ENCODE measurements at places on chromosomes 3 and 15.

DNA sequence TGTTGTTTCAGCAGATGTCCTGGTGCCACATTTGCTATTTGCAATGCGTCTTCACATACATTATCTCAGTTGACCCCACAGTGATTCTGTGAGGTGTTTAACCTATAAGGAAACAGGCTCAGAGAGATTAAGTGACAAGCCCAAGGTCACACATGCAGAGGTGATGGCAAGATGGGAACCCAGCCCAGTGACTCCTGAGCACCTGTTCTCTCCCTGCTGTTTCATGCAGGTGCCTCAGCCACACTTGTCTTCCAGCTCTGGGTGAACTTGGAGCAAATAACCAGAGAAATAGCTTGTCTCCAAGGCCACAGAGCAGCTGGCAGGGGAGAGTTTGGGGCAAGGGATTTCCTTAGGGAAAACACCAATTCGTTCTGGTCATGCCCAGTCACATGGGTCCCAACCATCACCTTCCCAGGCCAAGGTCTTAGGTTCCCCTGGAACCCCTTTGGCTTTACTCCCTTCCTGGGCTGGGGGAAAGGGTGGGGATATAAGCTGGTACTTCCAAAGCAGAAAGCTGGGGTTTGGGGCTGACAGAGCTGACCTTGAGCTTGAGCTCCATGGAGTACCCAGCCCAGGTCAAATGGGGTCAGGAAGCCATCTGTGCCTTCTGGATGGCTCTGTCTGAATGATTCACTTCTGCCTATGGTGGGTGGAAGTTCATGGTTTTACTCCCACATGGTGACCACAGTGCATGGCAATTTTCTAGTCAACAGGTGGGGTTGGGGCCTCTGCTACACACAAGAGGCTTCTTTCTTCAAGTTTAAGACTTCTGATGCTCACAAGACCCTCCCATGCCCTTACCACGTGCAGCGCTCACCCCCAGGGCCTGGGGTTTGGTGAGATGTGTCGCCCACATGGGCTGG, 22.4 kb downstream of the LIPC start:
- no peak for DNase-seq

- no peak for DNase-seq
Measured at GRCh38 chr3:67723863-67724262, 69.5 kb upstream of the SUCLG2 start.

DNA sequence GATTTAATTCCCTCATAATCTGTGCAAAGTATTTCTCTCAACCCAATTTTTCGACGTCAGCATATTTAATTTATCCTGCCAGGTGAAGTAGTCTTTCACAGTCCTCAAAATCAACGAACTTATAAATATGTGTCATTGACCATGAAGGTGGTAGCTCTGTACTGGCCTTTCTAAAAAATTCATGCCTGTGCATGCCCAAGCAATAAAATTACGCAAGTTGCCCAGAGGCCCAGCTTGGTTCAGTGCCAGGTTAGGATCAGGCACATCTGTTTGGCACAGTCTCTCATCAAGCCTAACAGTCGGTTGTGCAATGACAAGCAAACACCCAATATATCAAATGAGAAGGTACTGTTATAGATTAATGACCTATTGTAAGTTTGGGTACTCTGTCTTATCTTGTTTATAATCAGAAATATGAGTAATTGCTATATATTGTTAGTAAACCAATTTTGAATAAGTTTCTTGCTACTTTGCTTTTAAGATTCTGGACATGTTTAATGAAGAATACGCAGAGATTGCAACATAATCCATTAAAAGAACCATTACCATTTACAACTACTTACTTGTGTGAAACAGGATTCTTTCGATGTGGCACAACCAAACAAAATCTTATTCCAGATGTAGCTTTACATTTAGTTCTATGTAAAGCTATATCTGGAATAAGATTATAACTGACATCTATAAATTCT, 159.0 kb upstream of the IL12A start:
- no peak for DNase-seq

- DNase-seq = no peak
Measured at GRCh38 chr3:125148836-125149235, 63.7 kb downstream of the SLC12A8 start.

DNA sequence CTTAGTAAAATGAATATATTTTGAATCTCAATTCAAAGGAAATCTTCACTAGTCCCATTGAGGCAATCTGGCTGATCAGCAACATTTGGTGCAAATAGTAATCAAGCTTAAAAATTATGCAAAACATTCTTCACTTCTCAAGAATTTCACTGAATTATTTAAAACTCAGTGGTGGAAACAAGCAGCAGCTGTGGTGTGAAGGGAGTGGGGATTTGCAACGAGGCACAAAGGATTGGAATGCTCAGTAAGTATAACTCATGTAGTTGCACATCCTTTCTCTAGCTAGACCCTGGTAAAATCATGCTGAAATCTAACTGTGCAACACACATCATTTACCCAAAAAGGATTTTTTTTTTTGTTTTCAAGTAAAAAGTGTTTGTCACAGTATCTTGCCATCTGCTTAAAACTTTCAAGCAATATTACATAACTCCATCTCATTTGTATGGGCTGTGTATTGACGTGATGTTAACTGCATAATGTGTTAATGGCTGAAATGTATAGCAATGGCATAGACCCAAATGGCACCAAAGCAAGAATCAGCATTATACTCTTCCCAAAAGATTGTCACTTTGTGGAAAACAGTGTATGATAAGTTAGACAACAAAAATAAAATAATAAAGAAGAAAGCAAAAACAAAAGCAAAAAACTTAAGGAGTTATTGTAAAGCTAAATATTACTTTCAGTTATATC, 816.6 kb downstream of the EPHA3 start:
- no peak for DNase-seq

DNA sequence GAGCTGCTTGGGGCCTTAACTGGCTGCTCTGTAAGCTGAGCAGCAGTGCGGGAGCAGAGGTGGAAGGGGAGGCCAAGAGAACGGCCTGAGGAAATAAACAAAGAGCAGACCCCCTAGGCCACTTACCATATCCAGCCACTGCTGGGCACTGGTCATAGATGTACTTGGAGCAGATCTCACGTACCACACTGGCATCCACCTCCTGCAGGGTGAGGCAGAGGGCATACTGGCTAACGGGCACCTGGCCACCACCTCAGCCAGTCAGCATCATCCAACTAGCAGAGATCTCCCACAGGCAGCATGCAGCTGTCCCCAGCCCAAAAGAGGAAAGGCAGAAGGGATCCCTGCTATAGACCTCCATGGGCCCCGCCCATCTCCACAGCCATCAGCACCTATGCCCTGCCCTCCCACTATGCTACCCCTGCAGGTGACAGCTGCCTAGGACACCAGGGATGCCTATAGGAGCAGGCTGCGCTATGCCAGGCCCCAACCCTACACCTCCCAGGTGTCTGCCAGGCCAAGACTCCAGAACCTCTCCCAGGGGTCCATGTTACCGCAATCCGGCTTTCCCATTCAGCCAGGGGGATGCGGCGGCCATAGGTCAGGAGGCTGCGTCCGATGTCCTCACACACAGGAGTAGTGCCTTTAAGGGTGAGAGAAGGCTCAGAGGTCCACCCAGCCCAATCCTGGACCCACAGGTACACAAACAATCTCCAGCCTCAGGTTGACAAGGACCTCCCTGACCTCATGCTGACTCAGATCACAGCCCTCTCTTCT, 4.6 kb upstream of the COL7A1 start:
- no peak for DNase-seq

DNA sequence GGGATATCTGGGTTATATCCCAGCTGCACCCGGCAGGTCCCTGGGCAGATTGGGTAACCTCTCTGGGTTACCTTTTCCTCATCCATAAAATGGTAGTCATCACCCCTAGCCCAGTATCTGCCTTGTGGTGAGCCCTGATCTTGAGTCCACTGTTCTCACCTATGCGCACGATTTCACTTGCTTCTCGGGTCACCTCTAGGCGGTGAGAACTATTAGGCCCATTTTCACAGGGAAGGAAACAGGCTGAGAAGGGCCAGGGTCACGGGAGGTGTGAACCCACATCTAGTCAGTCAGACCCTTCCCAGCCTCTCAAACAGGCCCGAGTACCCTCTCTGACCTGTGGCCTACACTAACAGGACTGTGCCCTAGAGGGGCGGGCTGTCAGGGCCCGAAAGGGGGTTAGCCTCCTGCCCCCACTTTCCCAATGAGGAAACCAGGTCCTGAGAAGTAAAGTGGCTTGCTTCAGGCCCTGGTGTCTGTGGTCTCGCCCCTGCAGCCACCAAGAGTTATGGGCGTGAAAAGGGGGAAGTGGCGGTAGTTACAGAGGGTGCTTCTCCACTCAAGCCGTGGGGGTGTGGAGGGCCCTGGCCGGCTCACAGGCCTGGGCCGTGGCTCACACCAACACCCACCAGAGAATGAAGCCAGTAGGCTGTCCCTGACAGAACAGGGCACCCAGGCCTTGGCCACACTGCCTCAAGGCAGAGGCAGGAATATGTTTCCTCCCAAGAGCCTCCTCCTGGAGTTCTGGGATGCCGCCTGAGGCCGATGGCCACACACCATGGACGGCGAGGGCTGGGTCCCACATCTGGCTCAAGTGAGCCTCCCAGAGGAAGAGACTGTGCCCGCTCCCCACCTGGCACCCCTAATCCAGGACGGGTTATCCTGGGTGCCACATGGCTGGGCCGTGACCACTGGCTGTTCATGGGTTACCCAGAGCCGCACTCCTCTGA, 19.5 kb downstream of the PSTPIP1 start:
- DNase-seq = no peak

GRCh38 chr3:151166161-151166560, 36.9 kb downstream of the GPR171 start:
- DNase-seq = no peak

- no peak for DNase-seq
Measured at GRCh38 chr15:90599644-90600043, 69.9 kb downstream of the CRTC3 start.
